ENCODE measurements at places on chromosomes 12 and 14.
A peak's percentile ranks its signal among the peaks of the same experiment; 100 is the strongest.

- DNase-seq: no peak
Measured at GRCh38 chr14:85310491-85311272, 219.3 kb upstream of the FLRT2 start.

GRCh38 chr14:55782166-55782565, 202.2 kb downstream of the KTN1 start:
- DNase-seq: no peak

GRCh38 chr14:69760810-69761209, 6.1 kb upstream of the SRSF5 start:
- no peak for DNase-seq

GRCh38 chr12:40953076-40953475, 235.0 kb upstream of the PDZRN4 start:
- no peak for DNase-seq

- no peak for DNase-seq
Measured at GRCh38 chr12:21526053-21526452, at the start of gene SPX. Gene SPX, plus strand, starts transcription at chr12:21526296. Its CDS starts 177 bp downstream, at chr12:21526473.

- no peak for DNase-seq
Measured at GRCh38 chr12:44519931-44520330, 356.2 kb downstream of the NELL2 start.

DNA sequence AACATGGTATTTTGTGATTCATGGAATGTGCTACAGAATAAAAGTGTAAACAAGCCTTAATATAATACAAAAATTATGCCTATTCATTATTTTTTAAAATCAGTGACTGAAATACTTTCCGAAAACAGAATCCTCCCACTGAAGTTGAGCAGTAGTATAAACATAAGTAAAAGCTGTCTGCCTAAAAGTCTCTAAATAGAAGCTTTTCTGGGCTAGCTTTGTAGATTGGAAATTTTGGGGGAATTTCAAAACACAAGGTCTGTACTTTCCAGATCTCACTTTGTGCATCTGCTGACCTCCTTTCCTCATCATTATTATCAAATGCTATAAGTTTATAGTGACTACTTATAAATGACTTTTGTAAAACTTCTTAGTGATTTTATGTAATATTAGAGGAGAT, 80.4 kb upstream of the TRHDE start:
- DNase-seq: no peak

GRCh38 chr12:30457621-30458289, 237.9 kb downstream of the IPO8 start:
- DNase-seq: no peak

DNA sequence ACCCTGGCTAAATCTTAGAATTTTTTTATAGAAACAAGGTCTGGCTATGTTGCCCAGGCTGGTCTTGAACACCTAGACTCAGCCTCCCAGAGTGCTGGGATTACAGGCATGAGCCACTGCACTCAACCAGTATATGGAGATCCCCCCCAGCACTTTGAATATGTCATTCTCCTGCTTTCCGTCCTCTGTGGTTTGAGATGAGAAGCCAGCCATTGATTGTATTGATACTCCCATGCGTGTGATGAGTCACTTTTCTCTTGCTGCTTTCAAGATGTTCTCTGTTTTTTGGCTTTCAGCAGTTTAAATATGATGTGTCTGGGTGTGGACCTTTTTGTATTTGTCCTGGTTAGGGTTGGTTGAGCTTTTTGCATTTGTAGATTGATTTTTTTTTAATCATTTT, 75.2 kb upstream of the DNM1L start:
- DNase-seq: no peak

DNA sequence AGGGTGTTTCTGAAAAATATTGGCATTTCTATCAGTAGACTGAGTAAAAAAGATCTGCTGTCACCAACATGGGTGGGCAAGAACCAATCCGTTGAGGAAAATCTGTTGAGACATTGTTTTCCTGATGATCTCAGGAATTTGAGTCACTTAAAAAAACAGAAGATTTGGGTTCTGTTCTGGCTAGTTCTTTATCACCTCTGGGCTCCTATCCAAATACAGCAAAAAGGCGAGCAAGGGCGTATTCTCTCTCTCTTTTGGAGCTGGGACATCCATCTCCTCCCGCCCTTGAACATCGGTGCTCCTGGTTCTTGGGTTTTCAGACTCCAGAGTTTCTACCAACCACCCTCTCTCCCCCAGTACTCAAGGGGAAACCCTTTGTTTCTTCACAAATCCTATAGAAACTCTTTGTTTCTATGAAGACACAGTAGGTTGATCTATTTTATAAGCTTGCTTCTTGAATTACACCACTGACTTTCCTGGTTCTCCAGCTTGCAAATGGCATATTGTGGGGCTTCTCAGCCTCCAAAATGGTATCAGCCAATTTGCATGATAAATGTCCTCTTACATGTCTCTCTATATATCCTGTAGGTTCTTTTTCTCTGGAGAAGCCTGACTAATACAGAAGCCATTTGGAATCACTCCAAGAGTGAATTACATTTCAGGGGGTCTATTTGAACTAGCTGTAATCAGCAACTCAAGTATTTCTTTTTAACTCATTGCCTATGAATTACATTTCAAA, 263.9 kb upstream of the TMTC1 start:
- no peak for DNase-seq

DNA sequence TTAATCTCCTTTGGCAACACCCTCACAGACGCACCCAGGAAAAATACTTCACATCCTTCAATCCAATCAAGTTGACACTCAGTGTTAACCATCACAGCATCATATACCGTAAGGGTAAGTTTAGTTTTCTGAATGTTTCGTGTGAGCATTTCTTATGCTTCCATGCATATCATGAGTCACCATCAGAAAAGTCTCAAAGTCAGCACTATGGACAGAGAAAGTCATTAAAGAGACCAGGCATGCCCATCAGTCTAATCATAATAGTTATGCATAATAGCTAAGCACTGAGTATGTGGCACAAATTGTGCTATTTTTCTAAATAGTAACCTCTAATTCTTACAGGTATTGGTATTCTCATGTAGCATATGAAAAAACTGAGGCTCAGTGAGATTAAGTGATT, 158.8 kb upstream of the PRMT8 start:
- no peak for DNase-seq

- DNase-seq: peak; percentile 78
Measured at GRCh38 chr12:103548622-103549601, 38.2 kb upstream of the STAB2 start.

- no peak for DNase-seq
Measured at GRCh38 chr12:111462210-111462769, 56.6 kb downstream of the SH2B3 start.

GRCh38 chr14:102668291-102668873, 75.9 kb downstream of the RCOR1 start:
- DNase-seq: no peak

DNA sequence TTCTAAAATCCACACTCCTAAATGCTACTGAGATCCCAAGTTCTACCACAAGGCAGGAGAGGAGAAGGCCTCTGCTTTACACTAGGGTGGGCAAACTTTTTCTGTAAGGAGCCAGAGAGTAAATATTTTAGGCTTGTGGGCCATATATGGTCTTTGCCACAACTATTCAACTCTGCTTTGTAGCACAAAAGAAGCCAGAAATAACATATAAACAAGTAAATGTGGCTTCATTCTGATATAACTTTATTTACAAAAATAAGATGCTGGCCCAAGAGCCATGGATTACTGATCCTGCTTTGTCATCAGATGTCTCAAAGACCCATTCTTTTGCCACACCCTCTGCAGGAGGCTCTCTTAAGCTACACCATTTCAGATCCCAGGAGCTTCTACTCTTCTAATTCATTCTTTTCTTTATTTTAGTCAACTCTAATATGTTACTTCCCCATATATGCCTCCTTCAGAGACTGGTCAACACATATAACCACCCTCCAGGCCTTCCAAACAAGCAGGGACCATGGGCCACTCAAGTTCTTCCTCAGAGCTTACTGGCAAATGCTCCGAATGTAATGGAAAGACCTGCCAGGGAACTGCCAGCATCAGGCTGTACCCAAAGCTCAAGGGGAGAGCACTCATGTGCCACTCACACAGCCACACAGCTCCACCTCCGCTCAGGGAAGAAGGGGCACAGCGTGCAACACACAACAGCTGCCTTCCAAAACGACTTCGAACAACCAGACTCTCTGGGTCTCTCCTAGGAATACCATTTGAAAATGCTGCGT, 15.6 kb downstream of the APPL2 start:
- no peak for DNase-seq

- no peak for DNase-seq
Measured at GRCh38 chr14:69632164-69632563, 20.8 kb downstream of the SUSD6 start.

GRCh38 chr14:99081156-99081765, 190.7 kb downstream of the BCL11B start:
- no peak for DNase-seq

- DNase-seq: no peak
Measured at GRCh38 chr12:111201036-111201435, 167.9 kb downstream of the PHETA1 start.

GRCh38 chr12:16606201-16606849, 363 bp upstream of the LMO3 start:
- DNase-seq: no peak

- DNase-seq: no peak
Measured at GRCh38 chr12:92185052-92185451, 39.4 kb upstream of the BTG1 start.
